Tibial nerve (tissue), 4 donors: ENCODE measurements at places on chromosomes 12 and 14.
A peak's percentile ranks its signal among the peaks of the same experiment; 100 is the strongest.

GRCh38 chr12:71237128-71237527 is 79.3 kb upstream of the TSPAN8 start:
- H3K27me3 ChIP-seq, result no peaks in the 10 kb centered on the region
- no peak overlapping the region for H3K27ac ChIP-seq
- no peaks in the 10 kb centered on the region for H3K36me3 ChIP-seq
- no peak for DNase-seq

DNA sequence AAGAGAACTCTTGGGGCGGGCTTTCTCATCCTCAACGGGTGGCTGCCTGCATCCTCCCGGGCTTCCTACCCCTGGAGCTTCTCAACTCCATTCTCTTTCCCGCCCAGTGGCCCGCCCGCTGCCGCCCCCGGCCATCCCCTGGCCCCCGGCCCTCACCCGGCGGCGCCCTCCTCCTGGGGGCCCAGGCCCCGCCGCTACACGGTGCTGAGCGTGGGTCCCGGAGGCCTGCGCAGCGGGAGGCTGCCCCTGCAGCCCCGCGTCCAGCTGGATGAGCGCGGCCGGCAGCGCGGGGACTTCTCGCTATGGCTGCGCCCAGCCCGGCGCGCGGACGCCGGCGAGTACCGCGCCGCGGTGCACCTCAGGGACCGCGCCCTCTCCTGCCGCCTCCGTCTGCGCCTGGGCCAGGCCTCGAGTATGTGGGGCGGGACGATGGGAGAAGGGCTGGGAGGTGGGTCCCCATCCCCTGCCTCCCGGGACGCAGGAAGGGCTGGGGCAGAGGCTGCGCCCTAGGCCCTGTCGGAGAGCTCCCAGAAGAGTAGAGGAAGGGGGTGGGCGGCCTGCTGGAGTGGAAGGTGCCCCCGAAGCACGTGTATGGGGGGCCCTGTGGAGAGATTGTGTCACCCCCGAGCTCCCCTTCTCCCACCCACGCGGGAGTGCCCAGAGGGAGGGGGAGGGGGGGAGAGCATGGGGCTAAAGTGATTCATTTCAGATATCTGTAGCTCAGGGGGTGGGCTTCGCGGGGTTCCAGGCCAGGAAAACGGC is 1.5 kb downstream of the LAG3 start:
- H3K4me3 ChIP-seq, result peak overlapping the region; percentile 25
- H3K36me3 ChIP-seq, result no peaks in the 10 kb centered on the region
- H3K4me1 ChIP-seq, result peaks cover 35% of the 10 kb centered on the region
- no peak for DNase-seq

- DNase-seq, result no peak
- no peaks in the 10 kb centered on the region for H3K27me3 ChIP-seq
- no peaks in the 10 kb centered on the region for H3K36me3 ChIP-seq
- peak overlapping the region; percentile 85 for H3K27ac ChIP-seq
- H3K4me1 ChIP-seq, result peaks cover 100% of the 10 kb centered on the region
Measured at GRCh38 chr12:108823804-108824203, 33.6 kb downstream of the SSH1 start.

GRCh38 chr14:61838661-61839245 is 76.5 kb downstream of the SNAPC1 start:
- no peak overlapping the region for H3K27ac ChIP-seq
- H3K4me3 ChIP-seq, result no peak overlapping the region
- H3K4me1 ChIP-seq, result no peaks in the 10 kb centered on the region
- H3K36me3 ChIP-seq, result no peaks in the 10 kb centered on the region

DNA sequence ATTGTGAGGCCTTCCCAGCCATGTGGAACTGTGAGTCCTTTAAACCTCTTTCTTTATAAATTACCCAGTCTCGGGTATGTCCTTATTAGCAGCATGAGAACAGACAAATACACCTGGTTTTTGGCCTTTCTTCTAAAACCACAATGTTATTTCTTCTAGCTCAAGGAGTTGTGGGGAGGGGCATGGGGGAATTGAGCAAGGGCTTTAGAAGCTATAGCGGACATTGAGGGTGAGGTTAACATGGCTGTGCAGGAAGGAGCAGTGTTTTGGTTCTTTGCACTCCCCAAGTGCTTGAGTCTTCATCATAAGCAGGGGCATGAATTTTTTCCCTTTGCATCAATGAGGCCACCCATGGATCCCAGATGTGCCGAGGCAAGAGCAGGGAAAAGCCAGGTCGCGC is 86.8 kb downstream of the SPRING1 start:
- DNase-seq, result no peak
- no peak overlapping the region for H3K27ac ChIP-seq
- H3K36me3 ChIP-seq, result no peaks in the 10 kb centered on the region
- H3K4me1 ChIP-seq, result no peaks in the 10 kb centered on the region
- H3K27me3 ChIP-seq, result no peaks in the 10 kb centered on the region

- no peak overlapping the region for H3K4me3 ChIP-seq
- H3K4me1 ChIP-seq, result no peaks in the 10 kb centered on the region
- H3K27me3 ChIP-seq, result no peaks in the 10 kb centered on the region
- no peak overlapping the region for H3K27ac ChIP-seq
Measured at GRCh38 chr14:88868558-88869159, 44.2 kb downstream of the TTC8 start.

GRCh38 chr12:89781946-89782550 is 73.4 kb upstream of the ATP2B1 start:
- no peaks in the 10 kb centered on the region for H3K4me1 ChIP-seq
- no peaks in the 10 kb centered on the region for H3K27me3 ChIP-seq
- DNase-seq, result no peak
- H3K27ac ChIP-seq, result no peak overlapping the region
- H3K4me3 ChIP-seq, result no peak overlapping the region

DNA sequence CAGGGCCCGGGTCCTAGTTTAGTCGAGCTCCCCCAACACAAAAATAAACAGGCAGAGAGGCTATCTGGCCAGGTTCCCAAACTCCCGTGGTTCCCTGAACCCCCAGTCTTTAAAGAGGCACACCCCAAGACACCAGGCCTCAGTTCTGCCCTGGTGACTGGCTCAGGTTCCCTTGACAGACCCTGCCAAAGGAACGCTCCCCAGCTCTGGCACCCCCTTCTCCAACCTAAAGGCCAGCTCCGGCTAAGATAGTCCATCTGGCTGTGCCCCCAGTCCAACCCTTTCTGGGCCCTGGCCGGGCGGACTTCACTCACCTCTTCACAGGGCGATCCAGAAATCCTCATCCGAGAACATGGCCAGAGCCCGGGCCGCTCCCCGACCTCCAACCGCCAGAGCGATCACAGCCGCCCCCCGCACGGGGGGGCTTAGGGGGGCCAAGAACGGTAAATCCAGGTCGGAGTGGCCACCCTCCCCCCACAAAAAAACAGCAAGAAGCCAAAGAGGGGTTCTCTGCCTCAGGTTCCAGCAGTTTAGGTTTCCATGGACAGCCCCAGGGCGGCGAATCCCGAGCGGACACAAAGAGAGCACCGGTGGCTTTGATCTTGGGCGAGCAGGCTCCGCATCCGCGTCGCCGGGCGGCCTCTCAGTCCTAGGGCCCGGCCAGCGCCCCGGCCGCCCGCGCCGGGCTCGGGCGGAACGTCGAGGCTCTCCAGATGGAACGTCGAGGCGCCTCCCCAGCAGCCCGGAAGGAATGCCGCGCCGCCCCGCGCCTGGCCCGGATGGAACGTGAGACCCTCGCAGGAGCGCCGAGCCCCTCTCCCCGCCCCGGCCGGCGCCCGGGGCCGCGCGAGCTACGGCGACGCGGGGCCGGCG is 1.1 kb downstream of the KMT2D start:
- H3K27ac ChIP-seq, result peak overlapping the region; percentile 97
- peak overlapping the region; percentile 98 for H3K4me3 ChIP-seq
- H3K4me1 ChIP-seq, result peaks cover 61% of the 10 kb centered on the region
- H3K27me3 ChIP-seq, result no peaks in the 10 kb centered on the region
- no peak for DNase-seq

DNA sequence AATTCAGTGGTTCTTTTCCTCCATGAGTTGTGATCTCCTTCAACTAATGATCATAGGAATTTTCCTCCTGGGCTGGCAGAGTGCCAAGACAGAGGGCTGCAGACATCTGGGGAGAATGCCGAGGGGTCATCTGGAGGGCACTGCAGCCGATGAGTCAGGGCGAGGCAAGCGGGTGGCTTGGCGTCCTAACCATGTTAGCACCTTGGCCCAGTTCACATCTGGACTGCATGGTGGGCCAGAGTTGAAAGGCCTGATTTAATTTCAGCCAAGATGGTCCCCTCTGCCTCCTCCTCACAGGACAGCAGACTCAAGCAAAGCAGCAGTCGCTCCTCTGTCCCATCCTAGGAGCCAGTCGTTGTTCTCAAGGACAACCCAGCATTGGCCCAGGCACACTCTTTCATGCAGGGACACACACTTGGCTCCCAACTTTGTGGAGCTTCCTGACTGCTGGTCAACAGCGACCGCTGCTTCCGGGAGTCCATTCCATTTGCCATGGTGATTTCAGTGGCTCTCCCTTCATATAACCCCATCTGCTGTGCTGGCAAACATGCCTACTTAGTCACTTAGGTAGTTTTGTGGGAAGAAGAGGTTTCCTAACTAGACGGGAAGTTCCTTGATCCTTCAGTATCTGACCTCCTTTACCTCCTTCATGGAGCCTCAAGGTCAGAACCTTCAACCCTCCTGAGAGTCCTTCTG is 161.8 kb downstream of the TTC8 start:
- no peak overlapping the region for H3K4me3 ChIP-seq
- H3K4me1 ChIP-seq, result no peaks in the 10 kb centered on the region
- H3K36me3 ChIP-seq, result no peaks in the 10 kb centered on the region
- H3K27ac ChIP-seq, result no peak overlapping the region
- DNase-seq, result no peak

- no peaks in the 10 kb centered on the region for H3K36me3 ChIP-seq
- H3K4me1 ChIP-seq, result peaks cover 14% of the 10 kb centered on the region
- H3K27ac ChIP-seq, result no peak overlapping the region
- H3K4me3 ChIP-seq, result no peak overlapping the region
- DNase-seq, result no peak
Measured at GRCh38 chr12:67280572-67280971, 11.4 kb downstream of the CAND1 start.

- H3K27me3 ChIP-seq, result no peaks in the 10 kb centered on the region
- no peaks in the 10 kb centered on the region for H3K4me1 ChIP-seq
- no peak overlapping the region for H3K27ac ChIP-seq
- no peaks in the 10 kb centered on the region for H3K36me3 ChIP-seq
Measured at GRCh38 chr12:83346333-83346732, 659.6 kb downstream of the TMTC2 start.

DNA sequence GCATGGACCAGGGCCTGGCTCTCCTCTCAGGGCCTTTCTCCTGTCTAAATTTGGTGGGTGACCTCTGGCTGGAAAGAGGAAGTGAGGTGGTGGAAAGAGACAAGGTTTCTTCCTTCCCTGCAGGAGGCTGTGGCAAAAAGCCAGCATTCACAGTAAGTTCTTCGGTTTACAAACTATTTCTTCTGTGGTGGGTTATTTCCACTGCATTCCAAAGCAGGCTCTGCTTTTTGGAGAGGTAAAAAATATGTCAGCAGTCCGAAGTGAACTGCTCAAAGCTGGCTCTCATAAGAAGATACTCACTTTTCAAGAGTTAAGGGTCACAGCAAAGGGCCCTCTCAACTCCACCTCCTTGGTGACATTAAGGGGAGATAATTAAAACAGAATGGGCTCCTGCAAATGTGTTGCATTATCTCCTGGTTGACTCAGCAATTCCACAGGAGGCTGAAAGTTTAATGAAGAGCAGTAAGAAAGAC is 48.9 kb upstream of the POC1B start:
- DNase-seq, result no peak
- no peaks in the 10 kb centered on the region for H3K36me3 ChIP-seq
- H3K4me1 ChIP-seq, result no peaks in the 10 kb centered on the region
- H3K27me3 ChIP-seq, result no peaks in the 10 kb centered on the region

GRCh38 chr12:95634622-95635621 is 83.6 kb upstream of the USP44 start:
- H3K4me3 ChIP-seq, result no peak overlapping the region
- H3K36me3 ChIP-seq, result no peaks in the 10 kb centered on the region
- DNase-seq, result no peak
- no peaks in the 10 kb centered on the region for H3K4me1 ChIP-seq

- DNase-seq, result no peak
- H3K4me3 ChIP-seq, result no peak overlapping the region
- H3K27me3 ChIP-seq, result no peaks in the 10 kb centered on the region
- H3K27ac ChIP-seq, result no peak overlapping the region
- H3K4me1 ChIP-seq, result no peaks in the 10 kb centered on the region
Measured at GRCh38 chr12:15664491-15664890, 124.7 kb downstream of the EPS8 start.

GRCh38 chr14:95784137-95784536 is 70.2 kb upstream of the TCL1A start:
- H3K4me3 ChIP-seq, result no peak overlapping the region
- no peak overlapping the region for H3K27ac ChIP-seq
- DNase-seq, result no peak
- H3K36me3 ChIP-seq, result no peaks in the 10 kb centered on the region
- H3K4me1 ChIP-seq, result no peaks in the 10 kb centered on the region
- H3K27me3 ChIP-seq, result no peaks in the 10 kb centered on the region

DNA sequence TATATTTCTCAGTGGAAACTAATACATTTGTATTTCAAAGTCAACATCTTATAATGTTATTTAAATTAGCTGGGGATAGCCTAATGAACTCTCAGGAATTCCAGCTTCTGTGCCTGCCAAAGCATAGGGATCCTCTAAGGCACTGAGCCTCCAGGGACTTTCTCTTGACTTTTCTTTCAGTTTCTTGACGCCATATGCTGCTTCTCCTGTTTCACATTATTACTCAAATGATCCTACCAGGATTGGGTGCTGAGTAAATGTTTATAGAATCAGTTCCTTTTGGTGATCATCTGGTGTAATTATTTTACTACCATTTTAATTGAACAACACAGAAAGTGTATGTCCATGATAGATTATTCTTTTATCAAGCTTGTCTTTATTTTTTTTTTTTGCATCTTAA is 7.9 kb downstream of the METTL25 start:
- peaks cover 10% of the 10 kb centered on the region for H3K4me1 ChIP-seq
- no peak overlapping the region for H3K27ac ChIP-seq
- no peak overlapping the region for H3K4me3 ChIP-seq
- H3K36me3 ChIP-seq, result no peaks in the 10 kb centered on the region
- no peaks in the 10 kb centered on the region for H3K27me3 ChIP-seq

GRCh38 chr12:120019938-120020337 is 30.9 kb downstream of the BICDL1 start:
- H3K4me3 ChIP-seq, result no peak overlapping the region
- no peaks in the 10 kb centered on the region for H3K27me3 ChIP-seq
- H3K27ac ChIP-seq, result no peak overlapping the region
- DNase-seq, result no peak
- no peaks in the 10 kb centered on the region for H3K4me1 ChIP-seq
- H3K36me3 ChIP-seq, result no peaks in the 10 kb centered on the region

GRCh38 chr12:106801830-106802533 is 27.5 kb downstream of the RIC8B start:
- H3K36me3 ChIP-seq, result no peaks in the 10 kb centered on the region
- DNase-seq, result no peak
- H3K27ac ChIP-seq, result no peak overlapping the region
- no peak overlapping the region for H3K4me3 ChIP-seq
- peaks cover 3% of the 10 kb centered on the region for H3K4me1 ChIP-seq
- H3K27me3 ChIP-seq, result no peaks in the 10 kb centered on the region
